CD4-positive, alpha-beta T cell treated with Interleukin-2 at 100 ng/mL for 4 hours (primary cell): ENCODE measurements at places on chromosomes 16 and 17.

- DNase-seq, result peak; percentile 46
These were observed 489 bp downstream of the ZC3H18 start for GRCh38 chr16:88570691-88571092.

DNA sequence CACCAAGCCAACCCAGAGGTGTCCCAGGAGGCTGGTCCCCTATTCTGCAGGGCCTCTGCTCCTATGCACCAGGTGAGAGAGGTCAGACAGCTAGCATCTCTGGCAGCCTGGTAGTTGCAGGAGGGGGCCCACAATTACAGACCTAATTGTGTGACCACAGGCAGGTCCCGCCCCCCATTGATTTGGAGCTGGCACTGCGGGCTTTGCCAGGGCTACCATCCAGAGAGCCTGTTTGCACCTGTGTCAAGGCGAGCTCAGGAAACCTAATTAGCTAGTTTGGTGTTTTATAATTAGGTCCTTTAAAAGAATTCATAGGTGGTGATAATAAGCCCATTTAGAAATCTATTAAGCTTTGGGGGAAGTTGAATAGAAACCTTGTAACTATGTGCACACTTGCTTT lies 90.2 kb downstream of the MRM1 start:
- no peak for DNase-seq

- DNase-seq, result no peak
These were observed 221.6 kb downstream of the GSG1L start for GRCh38 chr16:27841911-27842310.

DNA sequence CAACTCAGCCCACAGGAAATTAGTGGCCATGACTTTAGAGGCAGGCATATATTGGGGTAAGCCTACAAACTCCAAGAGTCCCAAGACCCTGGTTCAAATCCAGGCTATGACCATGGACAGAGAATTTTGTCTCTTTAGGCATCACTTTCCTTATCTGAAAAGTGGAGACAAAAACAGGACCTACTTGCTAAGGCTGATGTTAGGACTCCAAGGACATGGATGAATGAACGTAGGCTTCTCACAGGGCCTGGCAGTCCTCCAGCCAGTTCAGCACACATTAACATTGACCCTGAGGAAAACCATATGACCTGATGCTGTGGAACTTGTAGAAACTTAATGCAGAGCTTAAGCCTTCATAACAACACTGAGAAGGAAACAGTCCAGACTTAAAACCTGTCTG lies 1.4 kb downstream of the FKBP10 start:
- DNase-seq, result no peak

DNA sequence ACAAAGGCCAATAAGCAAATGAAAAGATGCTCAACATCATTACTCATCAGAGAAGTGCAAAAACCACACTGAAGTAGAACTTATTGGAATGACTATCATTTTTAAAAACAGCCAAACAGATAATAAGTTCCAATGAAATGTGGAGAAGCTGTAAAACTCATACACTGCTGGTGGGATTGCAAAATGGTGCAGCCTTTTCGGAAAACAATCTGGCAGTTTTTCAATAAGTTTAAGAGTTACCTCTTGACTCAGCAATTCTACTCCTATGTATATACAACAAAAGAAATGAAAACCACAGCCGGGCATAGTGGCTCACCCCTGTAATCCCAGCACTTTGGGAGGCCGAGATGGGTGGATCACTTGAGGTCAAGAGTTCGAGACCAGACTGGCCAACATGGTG lies 49.3 kb downstream of the AKAP10 start:
- no peak for DNase-seq
